ENCODE measurements at places on chromosomes 1 and 21.

GRCh38 chr1:162772571-162773154, 17.8 kb upstream of the HSD17B7 start:
- DNase-seq, result no peak

GRCh38 chr1:243421784-243422183, 165.9 kb downstream of the SDCCAG8 start:
- DNase-seq, result no peak

- no peak for DNase-seq
Measured at GRCh38 chr1:119902775-119903442, 6.6 kb upstream of the ADAM30 start.

GRCh38 chr1:214404571-214405213, 123.7 kb downstream of the SMYD2 start:
- DNase-seq, result no peak

GRCh38 chr1:212364985-212365384, 49.7 kb downstream of the PACC1 start:
- no peak for DNase-seq

DNA sequence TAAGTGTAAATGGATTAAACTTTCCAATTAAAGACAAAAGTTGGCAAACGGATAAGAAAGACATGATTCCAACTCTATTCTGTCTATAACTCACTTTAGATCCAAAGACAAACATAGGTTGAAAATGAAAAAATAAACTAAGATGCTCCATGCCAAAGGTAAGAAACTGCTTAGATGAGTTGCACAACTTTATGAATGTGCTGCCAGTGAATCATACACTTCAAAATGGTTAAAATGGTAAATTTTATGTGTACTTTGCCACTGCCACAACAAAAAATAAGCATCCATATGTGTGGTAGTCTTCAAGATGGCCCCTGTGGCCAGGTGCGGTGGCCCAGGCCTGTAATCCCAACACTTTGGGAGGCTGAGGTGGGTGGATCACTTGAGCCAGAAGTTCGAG, 45.0 kb downstream of the NSL1 start:
- DNase-seq, result no peak

Measured in left lobe of liver (tissue), 2 donors.